Mesothelial cell of epicardium (in vitro differentiated cells): ENCODE measurements at places on chromosomes 2 and 18.

DNA sequence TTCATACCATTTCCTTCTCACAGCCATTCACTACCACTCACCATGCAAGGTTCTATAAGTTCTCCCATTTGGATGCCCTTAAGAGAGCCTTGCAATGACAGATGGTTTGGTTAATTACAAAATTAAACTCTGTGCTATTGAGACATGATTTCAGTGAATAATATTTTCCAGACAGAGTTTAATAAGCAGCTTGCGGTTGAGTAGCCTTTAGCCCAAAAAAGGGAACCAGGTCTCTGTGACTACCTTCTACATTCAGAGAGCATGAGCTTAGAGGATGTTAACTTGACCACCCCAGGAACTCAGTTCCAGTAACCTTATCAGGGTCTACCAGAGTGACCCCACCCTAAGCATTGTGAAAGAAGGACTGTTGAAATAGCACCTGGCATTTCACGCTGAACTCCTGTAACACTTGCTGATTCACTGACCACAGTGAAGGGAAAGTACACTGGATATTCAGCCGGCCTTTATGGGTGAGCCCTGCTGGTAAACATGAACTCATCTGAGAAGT is 1173.1 kb upstream of the ZEB2 start:
- no peak for DNase-seq

GRCh38 chr2:235533198-235533597 is 39.4 kb downstream of the AGAP1 start:
- DNase-seq: no peak

DNA sequence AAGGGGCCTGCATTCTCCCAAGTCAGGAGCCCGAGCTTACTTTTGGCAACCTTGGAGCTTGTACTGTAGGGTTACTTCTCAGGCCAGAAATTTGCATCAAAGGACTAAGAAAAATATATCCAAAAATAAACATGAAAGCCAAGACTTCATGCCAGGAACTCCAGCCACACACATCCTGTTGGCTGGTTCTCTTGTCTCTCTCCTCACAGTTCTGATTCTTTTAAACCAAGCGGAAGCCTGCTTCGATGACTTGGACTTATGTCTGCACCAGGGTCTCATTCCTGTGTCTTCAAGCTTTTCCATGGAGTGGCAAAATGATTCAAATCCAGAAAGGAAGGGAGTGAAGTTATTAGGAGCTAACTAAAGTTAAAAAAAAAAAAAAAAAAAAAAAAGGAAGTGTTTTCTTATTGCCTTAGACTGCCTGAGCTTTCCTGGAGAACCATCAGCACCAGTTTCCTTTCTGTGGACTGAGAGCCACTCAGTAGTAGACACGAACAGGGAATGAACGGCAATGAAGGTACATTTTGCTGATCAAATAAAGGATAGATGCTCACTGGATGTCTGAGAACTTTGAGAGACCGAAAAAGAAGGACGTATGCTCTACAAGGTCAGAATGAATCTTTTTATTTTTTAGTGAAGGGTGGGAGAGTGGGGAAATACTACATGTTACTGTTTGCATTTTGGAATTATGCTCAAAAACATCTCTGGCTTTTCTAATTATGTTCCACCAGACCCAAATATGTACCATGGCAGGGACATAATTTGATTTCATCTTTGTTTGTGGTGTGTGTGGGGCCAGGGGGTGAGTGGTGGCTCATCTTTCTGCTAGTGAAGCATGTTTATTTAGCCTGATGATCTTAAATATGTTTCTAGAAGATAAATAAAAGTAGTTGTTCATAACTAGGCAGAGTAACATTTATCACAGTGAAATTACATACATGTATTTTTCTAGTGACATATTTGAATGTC is 86.0 kb downstream of the RAPGEF4 start:
- DNase-seq: no peak

DNA sequence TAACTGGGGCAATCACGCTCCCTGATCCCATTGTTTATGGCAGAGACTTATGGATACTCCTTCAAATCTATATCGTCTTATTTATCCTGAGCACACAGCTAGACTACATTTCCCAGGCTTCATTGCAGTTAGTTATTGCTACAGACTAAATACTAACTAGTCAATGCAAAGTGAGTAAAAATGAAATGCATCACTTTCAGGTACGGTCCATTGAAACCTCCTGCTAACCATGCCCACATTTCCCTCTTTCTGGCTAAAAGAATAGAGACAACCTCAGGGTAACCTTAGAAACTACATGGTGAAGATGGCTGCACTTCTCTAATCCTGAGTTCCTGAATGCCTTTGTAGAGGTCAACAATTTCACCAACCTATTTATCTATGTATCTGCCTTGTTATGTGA is 437.4 kb downstream of the EPHA4 start:
- no peak for DNase-seq

- no peak for DNase-seq
Observed at GRCh38 chr2:66414896-66415295, 20.0 kb upstream of the MEIS1 start.

DNA sequence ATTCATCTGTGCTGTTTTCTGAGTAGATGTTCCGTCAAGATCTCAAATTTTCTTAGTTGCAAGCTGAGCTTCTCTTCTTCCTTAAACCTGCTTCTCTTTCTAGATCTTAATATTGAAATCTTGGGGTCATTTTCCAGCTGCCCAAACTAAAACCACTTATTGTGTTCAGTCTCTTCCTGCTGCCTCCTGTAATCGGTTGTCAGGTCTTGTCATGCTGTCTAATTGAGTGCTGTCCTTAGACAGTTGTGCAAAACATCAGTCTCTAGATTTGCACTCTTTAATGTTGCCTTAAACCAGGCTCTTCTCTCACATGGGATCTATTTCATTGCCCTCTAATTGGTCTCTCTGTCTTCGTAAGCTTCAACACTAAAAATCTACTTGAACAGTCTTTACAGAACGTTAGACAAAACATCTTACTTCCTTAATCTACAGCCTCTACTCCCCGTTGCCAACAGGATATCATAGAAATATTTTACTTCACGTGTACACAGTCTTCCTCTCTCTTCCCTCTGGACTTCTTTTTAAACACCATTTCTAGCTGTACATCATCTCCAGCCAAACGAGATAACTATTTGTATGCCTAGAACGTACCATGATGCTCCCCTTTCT is 34.9 kb downstream of the GPD2 start:
- no peak for DNase-seq

DNA sequence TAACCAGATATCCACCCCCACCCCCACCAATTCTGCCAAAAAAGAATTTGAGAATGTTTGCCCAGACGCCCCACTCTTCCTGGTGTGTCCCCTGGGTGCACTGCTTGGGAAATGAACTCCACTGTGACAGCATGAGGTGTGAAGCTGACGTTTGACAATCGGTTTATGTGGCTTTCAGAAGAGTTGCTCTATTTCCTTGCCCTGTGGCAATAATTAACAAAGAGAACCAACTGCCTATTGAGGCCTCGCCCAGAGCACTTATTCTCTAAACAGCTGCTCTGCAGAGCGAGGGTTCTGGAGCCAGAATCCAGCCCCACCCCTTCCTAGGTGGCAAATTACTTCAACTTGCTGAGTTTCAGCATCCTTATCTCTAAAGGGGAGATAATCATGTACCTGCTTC is 115.8 kb upstream of the SIX3 start:
- DNase-seq: no peak

GRCh38 chr2:70834881-70835280 is 735 bp downstream of the CD207 start:
- DNase-seq: no peak

DNA sequence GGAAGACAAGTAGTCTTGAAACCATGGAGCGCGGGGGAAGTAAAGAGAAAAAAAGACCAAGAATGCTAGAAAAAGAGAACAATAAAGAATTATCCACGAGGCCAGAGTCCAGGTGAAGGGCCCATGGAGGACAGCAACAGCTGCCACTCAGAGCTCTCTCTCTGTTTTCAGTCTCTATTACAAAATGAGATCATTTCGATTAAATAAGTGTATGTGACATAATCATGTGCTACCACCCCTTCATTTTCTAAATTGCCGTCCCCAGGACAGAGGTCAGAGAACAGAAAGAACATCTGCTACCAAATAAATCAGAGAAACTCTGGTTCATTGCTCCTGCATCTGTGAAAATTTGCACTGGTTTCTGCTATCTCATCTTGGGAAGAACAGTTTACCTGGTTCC is 838.7 kb downstream of the RNF144A start:
- DNase-seq: no peak

DNA sequence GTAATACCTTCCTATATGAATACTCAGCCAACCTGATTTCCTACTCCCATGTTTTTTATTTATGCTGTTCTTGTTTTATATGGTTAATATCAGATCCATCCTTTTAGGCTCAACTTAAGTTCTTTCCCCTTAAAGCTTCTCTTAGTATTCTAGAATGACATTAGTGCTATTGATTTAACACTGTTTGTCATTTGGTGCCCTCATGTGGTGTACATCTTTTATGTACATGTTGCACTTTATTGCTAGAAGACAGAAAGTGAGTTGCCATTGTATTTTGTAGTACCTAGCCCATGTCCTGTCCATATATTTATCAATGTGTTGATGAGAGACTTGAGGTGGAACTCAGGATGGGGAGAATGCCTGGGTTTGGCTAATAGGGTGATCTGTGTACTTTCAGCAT is 2.5 kb downstream of the HTRA2 start:
- no peak for DNase-seq

GRCh38 chr18:32346671-32347070 is 124.0 kb downstream of the GAREM1 start:
- no peak for DNase-seq

DNA sequence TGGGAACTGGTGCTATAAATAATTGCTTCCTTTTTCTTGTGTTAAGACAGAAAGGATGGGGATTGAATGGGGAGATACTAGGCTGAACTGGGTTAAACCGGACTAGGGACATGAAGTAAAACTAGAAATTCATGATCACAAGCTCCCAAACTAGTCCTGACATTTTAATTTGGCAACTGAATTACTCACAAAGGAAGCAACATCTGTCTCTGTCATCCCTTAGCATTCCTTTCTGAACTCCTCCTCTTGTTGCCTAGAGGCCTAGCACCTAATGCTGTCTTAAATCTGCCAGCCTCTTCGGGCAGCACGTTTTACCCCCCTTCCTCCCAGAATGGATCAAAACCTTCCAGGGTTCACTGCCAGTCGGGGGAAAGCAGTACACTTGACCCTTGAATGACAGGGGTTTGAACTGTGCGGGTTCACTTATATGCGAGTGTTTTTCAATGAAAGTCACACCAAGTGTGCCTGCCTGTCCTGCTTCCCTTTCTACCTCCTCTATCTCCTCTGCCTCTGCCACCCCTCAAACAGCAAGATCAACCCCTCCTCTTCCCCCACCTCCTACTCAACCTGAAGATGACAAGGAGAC is 8.2 kb downstream of the KCTD1 start:
- DNase-seq: no peak

DNA sequence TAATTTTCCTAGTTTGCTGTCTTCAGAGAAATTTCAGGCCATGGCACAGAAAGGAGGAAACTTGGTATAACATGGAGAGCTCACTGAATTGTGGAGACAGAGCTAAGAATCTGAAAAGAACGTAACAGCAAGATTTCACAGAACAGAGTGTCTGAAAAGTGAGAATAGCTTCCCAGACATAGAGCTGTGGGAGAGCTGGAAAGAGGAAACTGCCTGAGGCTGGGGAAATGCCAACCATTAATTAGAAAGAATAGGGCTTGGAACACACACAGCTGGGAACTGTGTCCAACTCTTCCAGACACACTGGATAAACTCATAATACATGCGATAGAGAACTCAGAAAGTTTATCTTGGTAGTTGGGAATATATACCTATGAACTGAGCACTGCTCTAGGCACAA is 51.6 kb upstream of the KYNU start:
- DNase-seq: no peak

DNA sequence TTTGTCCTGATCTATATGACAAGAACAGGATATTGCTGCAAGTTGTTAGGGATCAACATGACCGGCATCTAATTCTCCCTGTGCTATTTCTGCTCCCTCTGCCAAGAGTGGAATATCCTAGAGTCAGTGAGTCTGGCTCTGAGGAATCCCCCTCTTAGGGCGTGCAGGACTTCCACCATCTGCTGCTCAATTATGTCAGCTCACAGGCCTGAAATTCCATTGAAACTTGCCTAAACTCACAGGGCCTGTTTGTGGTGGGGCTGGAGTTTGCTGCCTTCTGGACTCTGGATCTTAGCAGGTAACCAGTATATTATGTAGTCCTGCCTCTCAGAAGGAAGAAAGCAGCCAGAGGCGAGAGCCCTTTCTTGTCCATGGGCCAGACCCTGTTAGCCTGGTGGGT is 323.0 kb downstream of the TSN start:
- DNase-seq: no peak

GRCh38 chr2:104120171-104120570 is 733.7 kb upstream of the POU3F3 start:
- DNase-seq: no peak

DNA sequence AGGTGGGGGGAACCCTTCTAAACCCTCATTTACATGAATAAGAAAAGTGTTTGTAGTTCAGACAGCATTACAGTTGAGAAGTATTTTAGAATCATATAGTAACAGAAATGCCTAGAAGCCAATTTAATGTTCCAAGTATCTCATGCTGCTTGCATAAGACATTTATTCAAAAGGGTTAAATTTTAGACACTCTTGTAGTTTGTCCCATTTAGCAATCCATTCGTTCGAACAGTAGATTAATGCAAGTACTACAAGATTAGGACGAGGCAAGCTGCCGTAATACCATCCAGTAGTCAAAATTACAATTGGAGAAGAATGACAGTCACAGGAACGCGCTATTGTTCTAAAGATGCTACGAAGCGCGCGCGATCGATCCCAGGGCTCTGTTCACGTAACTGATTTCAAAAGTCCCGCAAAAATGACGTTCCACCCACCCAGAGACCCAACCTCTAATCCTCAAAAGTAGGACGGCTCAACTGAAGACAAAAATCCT is 1.2 kb downstream of the TMEM237 start:
- DNase-seq: no peak

DNA sequence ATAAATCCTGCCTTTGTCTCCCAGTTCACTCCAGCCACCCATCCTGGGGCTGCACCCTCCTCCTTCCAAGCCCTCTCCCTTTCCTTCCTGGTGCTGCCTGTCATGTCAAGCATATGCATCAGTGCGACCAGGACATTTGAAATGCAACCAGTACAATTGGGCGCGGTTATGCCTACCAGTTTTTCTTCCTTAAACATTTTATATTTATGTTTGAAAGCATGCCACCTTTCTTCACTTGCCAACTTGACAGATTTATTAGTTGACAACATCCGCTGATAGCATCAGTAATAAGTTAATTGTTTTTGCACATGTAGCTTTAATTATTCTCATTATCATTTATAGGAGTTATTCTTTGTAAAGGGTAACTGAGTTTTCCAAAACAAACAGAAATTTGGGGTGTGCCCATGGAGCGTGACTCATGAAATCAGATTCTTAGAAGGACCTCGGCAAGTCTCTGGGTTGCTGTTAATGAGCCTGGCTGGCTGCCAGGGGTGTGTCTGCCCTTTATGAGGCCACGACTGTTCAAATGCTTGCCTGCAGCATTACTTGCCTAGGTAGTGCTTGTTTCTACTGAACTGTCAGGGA is 32.8 kb upstream of the IL1B start:
- peak; percentile 57 for DNase-seq

GRCh38 chr2:7239078-7239477 is 321.9 kb downstream of the RNF144A start:
- no peak for DNase-seq

DNA sequence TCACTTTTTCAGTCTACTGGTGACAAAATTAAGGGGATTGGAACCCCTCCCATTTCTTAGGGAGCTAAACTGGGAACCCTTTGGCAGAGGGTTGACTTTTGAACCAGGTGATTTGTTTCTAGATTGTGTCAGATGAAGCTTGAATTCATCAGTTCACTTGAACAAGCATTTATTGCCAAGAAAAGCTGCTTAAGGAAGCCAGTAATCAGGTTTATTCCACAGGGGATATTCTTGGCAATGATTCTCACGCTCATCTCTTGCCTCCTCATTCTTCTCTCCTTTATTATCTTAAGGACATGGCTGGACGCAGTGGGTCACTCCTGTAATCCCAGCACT is 101.0 kb downstream of the ALPK2 start:
- no peak for DNase-seq
